ENCODE measurements at places on chromosomes 12 and 14.

DNA sequence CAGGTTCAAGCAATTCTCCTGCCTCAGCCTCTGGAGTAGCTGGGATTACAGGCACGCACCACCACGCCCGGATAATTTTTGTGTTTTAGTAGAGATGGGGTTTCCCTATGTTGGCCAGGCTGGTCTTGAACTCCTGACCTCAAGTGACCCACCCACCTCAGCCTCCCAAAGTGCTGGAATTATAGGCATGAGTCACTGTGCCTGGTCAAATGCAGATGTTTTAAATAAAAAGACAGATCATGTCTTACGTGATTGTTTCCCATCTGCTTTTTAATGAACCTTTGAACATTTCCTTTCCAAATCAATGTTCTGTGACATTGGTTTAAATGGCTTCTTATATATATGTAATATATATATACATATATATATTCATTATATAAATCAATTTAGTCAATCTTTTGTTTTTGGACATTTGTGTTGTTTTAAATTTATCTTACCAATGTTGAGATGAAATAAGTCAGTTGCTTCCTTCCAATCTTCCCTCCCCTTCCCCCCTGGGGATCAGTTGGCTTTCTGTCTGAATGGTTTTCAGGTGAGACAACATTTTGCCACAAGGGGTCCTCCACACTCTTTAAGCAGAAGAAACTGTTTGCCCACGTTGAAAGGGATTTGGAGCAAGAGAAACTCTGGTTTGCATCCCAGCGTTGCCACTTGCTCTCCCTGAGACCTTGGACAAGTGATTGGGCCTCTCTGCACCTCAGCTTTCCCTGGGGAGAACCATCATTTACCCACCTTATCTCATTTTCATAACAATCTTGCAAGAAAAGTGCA, 47.6 kb upstream of the RBM19 start:
- DNase-seq: no peak

GRCh38 chr12:105257321-105257728, 21.4 kb upstream of the APPL2 start:
- no peak for DNase-seq

- DNase-seq: no peak
These were observed 122.7 kb upstream of the MDM1 start for GRCh38 chr12:68454892-68455291.

GRCh38 chr12:3279415-3279780, 202.2 kb downstream of the TSPAN9 start:
- DNase-seq: no peak

- peak; percentile 5 for DNase-seq
These were observed 4.9 kb upstream of the KRT5 start for GRCh38 chr12:52524898-52525591.

DNA sequence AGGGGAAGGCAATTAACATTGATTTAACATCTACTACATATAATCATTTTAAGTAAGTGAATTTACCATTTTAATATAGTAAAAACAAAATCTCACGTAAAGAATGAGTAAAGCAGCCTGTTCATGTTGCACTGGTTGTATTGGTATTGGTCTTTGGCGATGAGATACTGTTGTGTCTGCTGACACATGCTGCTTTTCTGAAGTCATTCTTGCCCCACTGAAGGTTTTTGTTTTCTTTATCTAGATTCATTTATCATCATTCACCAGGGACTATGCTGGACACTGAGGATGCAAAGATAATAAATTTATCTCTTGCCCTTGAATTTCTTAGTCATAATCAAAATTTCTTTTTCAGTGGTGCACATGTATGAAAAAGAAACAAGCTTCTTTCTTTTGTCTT, 246.2 kb upstream of the NPAS3 start:
- DNase-seq: no peak

- DNase-seq: no peak
These were observed 17.3 kb upstream of the PPFIBP1 start for GRCh38 chr12:27506645-27507189.

- DNase-seq: no peak
These were observed 287.0 kb upstream of the FKBP4 start for GRCh38 chr12:2507814-2508213.

DNA sequence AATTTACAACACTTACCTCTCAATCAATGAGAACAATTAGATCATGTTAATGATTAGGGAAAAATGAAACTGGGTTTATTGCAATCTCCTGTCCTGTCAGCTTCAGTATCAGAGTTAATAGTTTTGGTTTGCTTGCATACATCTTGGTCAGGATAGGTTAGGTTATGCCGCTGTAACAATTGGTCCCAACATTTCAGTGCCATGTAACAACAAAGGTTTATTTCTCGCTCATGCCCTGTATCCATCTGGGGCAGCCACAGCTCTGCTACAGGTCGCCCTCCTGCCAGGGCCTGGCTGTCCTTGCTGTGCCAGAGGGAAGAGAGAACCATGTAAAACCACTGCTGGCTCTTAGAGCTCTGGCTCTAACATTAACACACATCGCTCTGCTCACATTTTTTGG, 30.5 kb upstream of the SPTLC2 start:
- DNase-seq: no peak

DNA sequence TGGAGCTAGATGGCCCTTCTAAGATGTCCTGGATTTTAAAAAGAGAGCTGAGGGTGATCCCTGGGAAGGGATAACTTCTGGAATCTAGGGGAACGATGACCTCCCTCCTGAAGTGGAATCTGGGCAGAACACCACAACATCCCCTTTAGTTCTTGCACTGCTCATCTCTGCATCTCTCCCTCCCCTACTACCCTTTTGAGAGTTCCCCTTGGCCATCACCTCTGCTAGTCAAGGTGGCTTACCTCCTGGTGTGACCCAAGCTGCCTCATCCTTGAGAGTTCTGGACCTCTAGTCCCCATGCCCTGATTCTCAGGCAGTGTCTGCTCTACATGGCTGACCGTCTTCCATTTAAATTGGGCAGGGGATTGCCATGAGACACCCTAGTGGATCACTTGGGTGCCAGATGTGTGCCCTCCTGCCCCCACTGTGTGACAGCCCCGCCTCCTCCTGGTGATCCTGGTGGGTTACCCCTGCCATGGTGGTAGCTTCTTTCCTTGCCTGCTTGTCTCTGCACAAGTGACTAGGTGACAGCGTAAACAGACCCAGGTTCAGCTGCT, 216.4 kb downstream of the PCNX1 start:
- no peak for DNase-seq

GRCh38 chr14:90599339-90599738, 202.5 kb downstream of the CALM1 start:
- DNase-seq: no peak

GRCh38 chr12:62792236-62792870, 142.6 kb downstream of the PPM1H start:
- no peak for DNase-seq

- no peak for DNase-seq
These were observed 16.1 kb downstream of the ERP29 start for GRCh38 chr12:112029301-112029700.

DNA sequence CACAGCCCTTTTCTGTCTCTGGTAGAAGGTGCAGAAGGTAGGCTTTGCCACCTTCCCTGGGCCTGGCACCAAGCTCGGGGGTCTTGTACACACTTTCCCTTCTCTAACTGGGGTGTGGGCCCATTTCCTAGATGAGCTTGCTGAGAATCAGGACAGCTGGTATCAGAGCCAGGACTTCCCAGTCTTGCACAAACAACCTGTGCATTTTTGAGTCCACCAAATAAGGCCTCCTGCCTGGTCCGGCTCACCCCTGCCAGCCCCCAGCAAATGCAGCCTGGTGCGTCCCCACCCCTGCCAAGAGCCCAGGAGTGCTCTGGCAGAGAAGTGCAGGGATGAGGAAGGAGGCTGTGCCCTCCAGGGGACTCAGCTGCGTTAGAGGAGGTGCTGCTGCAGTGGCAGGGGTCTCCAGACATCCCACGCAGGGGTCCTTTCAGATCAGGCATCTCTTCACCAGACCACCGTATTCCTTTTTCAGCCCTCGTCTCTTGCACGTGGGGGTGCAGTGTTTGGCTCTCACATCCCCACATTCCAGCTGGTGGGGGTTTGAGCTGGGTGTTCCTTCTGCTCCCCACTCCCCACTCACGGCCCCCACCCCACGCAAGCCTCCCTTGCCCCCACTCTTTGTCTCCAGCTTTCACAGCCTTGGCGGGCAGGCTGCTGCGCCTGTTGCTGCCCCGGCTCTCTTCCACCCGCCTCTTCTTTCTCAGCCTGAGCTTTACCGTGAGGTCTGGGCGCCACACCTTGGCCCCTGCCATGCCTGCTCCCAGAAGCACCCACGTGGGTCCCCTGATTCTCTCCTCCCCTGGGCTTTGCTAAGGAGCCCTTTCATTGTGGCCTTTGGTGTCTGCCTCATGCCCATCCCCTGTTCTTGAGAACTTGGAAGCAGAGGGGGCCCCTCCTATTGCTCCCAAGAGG, 32.3 kb downstream of the MEG3 start:
- no peak for DNase-seq

GRCh38 chr12:4663971-4664505, 15.1 kb downstream of the NDUFA9 start:
- DNase-seq: no peak

GRCh38 chr12:112176321-112177010, 51.1 kb downstream of the TRAFD1 start:
- DNase-seq: no peak

DNA sequence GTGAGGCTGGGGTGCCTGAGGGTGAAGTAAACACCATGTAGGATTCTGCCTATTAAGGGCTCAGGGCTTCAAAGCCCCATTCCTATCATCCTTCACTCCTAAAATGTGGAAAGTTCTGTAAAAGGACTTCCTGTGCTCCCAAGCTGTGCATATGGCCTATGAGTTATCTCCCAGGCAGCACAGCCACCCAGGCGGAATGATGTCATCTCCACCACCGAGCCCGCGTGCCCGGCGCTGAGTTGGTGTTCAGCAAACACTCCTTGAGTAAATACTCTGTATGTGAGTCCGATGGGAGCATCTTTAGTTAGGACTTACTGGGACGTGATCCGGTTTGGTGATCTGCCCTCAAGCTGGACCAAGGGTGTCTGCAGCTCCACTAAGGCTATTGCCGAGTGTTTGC, 437.3 kb downstream of the MED13L start:
- no peak for DNase-seq

DNA sequence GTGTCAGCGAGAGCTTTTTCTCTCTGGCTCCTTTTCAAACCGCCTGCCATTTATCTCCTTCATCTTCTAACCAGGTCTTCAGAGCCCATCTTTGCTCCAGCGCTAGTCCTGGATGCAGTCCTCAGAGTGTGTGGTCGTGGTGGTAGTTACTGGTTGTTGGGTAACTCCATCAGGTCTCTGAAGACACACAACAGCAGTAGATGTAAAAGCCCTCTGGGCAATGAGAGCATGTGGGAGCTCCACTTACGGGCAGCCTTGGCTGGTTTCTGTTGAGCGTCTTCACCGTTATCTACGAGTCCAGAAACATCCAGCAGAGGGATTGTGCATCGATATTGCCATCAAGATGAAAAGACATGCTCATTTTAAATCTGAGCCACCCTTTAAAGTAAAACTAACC, 61.2 kb downstream of the FBXL14 start:
- DNase-seq: peak; percentile 46

DNA sequence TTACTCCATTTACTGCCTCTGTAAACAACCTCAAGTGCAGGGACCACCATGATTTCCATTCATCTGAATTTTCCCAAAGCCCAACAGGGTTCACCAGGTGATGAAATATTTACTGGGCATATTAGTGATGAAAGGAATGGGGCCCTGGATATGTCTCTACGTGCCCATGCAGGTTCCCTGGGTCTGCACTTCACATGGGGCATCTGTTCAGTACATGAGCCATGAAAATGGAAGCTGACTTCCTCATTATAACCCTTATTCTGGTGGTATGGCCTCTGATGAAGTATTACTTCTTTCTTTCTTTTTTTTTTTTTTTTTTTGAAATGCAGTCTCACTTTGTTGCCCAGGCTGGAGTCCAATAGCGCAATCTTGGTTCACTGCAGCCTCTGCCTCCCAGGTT, 26.5 kb upstream of the CORO1C start:
- DNase-seq: no peak

GRCh38 chr14:105204931-105205672, 24.0 kb upstream of the NUDT14 start:
- DNase-seq: no peak

DNA sequence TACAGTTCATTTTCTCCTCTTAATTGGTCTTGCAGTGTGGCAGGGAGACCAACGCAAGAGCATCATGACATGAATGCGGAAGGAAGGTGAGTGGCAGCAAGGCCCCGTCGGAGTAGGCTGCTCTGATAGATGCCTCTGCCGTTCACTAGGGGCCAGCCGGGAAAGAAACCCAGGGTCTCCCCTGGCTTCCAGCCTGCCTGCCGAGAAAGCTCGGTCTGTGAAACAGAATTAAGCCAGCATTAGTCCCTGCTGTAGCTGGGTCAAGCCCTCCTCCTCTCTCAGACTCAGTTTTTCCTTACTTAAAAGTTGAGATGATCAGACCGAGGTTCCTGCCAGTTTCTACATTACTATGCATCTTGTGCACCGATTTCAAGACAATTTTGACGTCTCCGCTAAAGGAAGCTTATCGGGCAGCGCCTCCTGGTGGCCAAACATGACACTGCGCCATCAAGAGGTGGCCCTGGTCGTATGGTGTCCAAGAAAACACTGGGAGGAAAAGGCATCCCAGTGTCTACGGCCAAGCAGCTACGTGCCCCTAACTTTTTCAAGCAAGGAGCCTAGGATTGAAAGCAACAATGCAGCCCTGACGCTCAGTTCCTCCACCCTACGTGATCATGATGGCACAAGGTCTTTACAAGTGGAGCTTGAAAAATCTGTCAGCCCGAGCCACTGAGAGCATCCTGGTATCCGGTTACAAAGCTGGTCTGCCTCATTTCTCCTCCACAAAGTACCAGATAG, 131.6 kb downstream of the KSR2 start:
- peak; percentile 81 for DNase-seq

DNA sequence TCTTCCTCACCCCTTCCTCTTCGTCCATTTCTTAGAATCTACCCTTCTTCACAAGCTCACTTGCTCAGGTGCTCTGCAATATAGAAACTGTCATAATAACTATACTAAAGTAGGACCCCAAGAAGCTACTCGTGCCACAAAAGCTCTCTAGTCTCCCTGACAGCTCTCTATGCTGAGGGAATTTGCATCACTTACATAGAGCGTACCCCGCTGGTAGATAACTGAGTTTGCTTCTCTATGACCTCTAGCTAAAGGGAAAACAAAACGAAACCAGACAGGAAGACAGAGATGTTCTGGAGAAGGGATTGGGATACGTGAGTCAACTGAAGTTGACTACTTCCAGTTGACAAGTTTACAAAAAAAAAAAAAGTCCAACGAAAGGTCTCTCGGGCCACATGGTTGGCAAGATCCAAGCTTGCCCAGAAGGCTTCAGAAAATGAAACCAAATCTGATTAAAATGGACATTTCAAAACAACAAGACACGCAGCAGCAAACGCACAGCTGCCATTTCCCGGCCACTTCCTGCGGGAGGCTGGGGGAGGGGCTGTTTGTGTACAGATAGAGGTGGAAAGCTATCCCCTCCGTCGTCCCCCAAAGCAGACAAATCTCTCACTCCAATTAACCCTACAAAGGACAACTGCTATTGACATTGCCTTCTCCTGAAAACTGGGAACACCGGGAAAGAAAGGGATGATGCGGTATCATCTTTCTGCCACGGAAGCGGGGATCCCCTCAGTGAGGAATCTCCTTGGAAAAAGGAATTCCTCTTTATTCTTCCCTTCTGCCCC, 1.3 kb downstream of the BAZ2A start:
- DNase-seq: peak; percentile 79

All from activated CD8-positive, alpha-beta T cell treated with anti-CD3 and anti-CD28 coated beads, Interleukin-2, amount 10 ng/mL, durations not matched to agents 7 days and 5 days (primary cell).